ENCODE measurements at places on chromosomes 1 and 21.

DNA sequence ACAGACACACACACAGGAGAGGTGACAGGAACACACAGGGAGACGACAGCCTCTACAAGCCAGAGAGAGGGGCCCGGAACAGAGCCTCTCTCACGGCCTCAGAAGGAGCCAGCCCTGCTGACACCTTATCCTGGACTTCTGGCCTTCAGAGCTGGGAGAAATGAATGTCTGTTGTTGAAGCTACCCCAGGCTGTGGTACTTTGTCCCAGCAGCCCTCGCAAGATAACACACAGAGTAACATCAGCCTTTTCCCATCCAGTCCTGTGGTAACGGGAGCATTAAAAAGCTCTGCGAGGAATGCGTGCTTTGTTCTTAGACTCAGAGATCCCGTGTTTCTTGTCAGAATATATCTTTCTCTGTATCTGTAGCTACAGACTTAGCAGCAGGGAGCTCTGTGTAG lies 131.2 kb downstream of the SIM2 start:
- no peak for DNase-seq

DNA sequence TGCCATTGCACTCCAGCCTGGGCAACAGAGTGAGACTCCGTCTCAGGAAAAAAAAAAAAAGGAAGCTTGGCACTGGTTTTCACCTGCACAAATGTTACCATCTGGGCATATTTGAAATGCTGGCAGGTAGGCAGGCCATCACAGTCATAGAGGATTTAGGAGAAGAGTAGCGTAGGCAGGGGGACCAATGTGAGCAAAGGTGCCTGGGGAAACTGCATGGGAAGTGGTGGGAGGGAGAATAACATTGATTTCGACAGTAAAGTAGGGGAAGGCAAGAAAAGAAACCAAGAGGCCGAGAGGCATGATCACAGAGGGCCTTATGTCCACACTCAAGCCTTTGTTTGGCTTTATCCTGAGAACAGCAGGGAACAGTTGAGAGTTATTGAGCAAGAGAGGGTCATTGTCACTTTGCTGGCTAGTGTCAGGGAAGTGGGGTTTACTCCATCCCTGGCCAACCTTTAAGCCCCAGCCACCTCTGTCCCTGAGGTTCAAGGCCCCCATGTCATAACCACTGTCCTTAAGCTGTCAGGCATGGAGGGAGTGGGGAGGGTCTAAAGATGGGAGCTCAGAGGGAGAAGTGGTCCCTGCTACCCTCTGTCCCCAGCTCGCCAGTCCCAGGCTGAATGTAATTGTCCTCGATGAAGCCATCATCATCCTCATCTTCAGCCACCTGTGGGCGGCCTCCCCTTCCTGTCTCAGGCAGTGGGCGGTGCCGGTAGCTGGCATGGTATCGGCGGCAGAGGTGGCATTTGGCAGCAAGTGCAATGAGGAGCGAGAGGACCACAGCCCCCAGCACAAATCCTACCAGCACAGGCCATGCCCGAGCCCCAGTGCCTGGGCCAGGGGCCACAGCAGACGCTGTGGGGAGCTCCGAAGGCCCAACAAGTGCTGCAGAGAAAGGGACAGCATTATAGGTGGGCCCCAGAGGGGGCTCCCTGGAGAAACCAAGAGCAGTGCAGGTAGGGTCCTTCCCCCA lies 2.9 kb downstream of the C1orf210 start:
- no peak for DNase-seq

- peak; percentile 89 for DNase-seq
Observed at GRCh38 chr1:35192056-35192852, 691 bp downstream of the SFPQ start.

DNA sequence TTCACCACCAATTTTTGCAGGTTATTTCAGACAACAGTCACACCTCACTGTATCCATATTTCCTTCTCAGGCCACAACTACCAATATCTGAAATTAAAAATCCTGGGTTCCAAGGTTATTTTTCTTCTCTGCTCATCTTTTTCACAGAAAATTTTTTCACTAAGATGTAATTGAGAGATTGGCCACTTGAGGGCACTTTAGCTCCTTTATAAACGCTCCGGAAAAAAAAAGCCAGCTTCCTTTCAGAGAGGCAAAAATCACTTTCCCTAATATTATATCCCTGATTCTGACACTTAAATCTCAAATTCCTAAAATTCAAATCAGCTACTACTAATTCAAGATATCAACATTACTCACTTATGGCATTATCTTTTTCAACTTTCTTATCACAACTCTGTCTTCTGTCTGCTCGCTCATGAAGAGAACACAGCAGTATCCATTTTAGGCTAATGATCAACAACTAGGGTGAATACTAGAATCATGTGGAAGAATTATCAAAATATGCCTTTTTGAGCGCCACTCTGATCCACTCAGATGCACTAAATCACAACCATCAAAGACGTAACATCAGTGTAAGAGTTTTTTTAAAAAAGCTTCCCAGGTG lies 101.4 kb upstream of the RGS1 start:
- no peak for DNase-seq

DNA sequence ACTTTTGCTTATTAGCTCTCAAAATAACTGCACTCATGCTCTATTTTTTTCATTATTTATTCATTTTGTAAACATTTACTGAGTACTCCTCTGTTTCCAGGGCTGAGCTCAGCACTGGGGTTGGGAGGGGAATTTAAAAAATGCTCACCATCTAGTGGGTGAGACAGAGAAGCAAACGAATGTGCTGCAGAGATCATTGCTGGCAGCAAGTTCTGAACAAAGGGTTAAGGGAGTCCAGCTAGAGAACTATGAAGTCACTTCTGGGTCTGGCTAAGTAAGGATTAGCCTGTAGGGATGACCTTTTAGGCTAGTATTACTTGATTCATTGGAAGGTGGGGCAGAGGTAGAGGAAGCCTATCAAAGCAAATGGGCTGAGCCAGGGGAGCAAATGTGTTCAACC lies 99.1 kb upstream of the ZNF644 start:
- DNase-seq, result no peak

GRCh38 chr1:212856755-212857154 lies 1.3 kb upstream of the FLVCR1 start:
- no peak for DNase-seq

GRCh38 chr1:37753473-37754321 lies 11.2 kb downstream of the EPHA10 start:
- DNase-seq, result no peak

DNA sequence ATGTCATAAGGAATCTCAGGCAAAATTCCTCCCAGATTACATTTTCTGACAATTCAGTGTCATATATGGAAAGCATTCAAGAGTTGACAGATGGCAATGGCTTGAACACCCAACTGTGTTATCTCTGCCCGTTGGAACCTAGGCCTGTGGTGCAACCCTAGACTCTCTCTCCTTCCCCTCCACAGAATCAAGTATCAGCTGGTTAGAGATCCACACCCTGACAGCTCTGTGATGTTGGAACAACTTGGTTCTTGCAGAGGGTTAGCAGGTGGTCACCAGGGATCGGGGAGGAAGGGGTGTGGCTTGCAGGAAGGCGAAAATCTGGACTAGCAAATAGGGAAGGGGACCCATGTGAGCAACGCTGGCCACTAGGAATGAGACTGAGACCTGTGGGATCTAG lies 26.3 kb downstream of the PCSK9 start:
- DNase-seq, result no peak

DNA sequence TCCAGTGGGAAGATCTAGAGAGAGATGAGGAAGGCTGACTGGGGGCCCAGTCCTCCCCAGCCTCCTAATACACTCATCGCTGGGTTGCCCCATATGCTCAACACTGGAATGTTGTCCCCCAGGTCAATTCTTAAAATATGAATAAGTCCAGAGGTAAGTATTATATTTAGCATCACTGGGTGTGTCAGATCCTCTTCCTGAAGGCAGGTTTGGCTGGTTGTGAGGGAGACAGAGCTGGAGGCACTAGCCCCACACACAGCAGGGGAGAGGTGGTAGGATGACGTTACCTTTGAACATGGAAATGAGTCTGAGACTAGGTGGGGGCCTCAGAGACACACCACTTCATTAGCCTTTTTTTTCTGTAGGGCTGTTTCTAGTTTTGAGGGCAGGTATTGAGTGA lies 42.6 kb downstream of the SLC44A3 start:
- DNase-seq, result no peak

DNA sequence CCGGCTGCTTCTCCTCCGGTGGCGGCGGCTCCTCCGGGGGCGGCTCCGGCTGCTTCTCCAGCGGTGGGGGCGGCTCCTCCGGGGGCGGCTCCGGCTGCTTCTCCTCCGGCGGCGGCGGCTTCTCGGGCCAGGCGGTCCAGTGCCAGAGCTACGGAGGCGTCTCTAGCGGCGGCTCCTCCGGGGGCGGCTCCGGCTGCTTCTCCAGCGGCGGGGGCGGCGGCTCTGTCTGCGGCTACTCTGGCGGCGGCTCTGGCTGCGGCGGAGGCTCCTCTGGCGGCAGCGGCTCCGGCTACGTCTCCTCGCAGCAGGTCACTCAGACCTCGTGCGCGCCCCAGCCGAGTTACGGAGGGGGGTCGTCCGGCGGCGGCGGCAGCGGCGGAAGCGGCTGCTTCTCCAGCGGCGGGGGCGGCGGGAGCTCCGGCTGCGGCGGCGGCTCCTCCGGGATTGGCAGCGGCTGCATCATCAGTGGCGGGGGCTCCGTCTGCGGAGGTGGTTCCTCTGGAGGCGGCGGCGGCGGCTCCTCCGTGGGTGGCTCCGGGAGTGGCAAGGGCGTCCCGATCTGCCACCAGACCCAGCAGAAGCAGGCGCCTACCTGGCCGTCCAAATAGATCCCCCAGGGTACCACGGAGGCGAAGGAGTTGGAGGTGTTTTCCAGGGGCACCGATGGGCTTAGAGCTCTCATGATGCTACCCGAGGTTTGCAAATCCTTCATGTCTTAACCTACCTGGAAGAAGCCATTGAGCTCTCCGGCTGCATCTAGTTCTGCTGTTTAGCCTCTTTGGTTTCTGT lies 2.0 kb downstream of the LORICRIN start:
- DNase-seq, result no peak

GRCh38 chr1:90616395-90616794 lies 100.7 kb downstream of the BARHL2 start:
- no peak for DNase-seq

- no peak for DNase-seq
Observed at GRCh38 chr1:3711780-3712451, 40.3 kb upstream of the CCDC27 start.

GRCh38 chr1:175313672-175314225 lies 121.2 kb upstream of the KIAA0040 start:
- no peak for DNase-seq

GRCh38 chr1:47474278-47475193 lies 36.7 kb downstream of the FOXD2 start:
- DNase-seq, result no peak

DNA sequence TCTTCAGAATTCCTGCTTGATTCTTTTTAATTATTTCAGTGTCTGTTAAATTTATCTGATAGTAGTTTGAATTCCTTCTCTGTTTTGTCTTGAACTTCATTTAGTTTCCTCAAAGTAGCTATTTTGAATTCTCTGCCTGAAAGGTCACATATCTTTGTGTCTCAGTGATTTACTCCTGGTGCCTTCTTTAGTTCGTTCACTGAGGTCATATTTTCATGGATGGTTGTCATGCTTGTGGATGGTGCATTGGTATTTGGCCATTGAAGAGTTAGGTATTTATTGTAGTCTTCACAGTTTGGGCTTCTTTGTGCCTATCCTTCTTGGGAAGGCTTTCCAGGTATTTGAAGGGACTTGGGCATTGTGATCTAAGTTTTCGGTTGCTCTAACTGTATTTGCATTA lies 267.9 kb downstream of the HHAT start:
- no peak for DNase-seq

GRCh38 chr1:84539972-84540371 lies 33.6 kb upstream of the GNG5 start:
- no peak for DNase-seq

GRCh38 chr1:11862890-11863289 lies 4.1 kb upstream of the NPPB start:
- no peak for DNase-seq

DNA sequence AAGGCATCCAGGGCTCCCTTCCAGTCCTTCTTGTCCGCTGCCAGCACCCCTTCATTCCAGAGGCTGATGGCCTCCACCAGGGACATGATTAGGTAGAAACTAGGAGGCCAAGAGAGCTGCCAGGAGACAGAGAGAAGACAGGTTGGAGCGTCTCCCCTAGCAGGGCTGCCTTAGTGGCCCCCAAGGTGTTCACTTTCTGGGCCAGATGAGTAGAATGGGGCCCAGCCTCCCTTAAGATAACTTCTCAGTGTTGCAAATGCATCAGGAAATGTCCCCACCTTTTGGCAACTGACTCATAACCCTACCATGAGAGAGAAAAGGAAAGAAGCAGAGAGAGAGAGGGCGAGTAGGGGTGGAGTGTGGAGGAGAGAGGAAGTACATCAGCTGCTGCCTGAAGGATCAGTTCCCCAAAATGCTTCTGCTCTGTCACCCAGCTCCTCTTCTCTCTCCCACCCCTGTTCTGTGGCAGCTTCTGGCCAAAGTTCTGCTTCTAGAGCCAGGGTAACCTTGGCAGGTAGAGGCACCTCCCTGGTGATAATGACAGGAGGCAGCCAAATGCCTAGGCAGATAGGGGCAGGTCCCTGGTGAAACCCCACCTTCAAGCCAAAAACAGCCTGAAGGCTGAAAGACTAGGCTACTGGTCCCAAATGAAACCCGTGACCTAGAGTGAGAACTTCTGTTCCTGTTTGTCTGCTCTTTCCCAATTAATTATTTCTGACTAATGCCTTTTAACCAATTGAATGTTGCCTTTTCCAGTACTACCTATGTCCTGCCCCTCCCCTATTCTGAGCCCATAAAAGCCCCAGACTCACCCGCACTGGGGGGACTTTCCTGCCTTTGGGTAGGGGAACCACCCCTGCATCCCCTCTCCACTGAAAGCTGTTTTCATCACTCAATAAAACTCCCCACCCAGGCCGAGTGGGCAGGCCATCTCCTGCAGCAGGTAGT lies at the start of gene NCF2:
Gene NCF2, minus strand, starts transcription at position 216 of the 948 bp plus-strand sequence. Its CDS starts 130 bp downstream, at position 86.
- no peak for DNase-seq

GRCh38 chr1:235100194-235100772 lies 28.4 kb downstream of the TOMM20 start:
- DNase-seq, result no peak

GRCh38 chr1:153818876-153819275 lies 43.7 kb downstream of the SLC27A3 start:
- DNase-seq, result no peak

DNA sequence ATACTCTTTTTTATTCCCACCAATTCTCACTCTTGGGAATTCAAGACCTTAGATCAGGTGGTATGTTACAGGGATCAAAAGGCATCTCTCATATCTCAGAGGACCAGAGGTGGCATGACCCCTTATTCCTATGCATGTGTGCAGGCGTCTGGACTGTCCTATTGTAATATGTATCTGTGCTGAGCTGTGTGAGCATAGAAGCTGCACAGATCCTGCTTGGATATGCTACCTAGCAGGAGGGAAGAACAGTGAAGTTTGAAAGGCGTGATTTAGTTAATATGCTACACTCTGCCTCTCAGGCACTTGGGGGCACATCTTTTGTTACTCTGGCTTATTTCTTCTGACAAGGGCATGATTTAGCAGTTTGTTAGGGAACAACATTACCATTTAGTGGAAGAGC lies 86.7 kb upstream of the ZRANB2 start:
- DNase-seq, result no peak

- DNase-seq, result no peak
Observed at GRCh38 chr1:185864331-185864730, 130.1 kb downstream of the HMCN1 start.

- no peak for DNase-seq
Observed at GRCh38 chr21:31905503-31906451, 33.0 kb downstream of the HUNK start.
